ENCODE measurements at places on chromosomes 1 and 21.

DNA sequence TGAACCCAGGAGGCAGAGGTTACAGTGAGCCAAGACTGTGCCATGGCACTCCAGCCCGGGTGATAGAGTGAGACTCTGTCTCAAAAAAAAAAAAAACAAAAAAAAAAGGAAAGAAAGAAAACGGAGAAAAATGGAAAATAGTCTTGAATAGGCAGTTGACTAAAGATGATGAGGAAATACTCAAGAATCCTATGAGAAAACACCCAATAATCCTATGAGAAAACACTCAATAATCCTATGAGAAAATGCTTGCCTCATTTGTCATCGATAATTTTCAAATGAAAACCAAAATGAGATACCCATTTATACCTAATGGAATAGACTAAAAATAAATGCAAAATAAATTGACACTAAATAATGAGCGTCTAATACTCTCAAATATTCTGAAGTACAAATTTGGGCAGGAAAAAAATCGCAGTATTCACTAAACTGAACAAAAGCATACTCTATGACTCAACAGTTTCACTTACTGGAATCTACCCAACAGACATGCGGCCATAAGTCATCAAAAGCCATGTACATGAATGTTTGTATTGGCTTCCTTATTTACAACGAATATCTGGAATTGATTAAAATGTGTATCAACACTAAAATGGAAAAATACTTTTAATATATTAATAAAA lies 733.9 kb upstream of the CHRM3 start:
- DNase-seq = no peak

- DNase-seq = no peak
Measured at GRCh38 chr1:48005253-48006117, 8.3 kb upstream of the TRABD2B start.

- DNase-seq = no peak
Measured at GRCh38 chr21:43881283-43881682, 16.3 kb downstream of the AGPAT3 start.

- DNase-seq = no peak
Measured at GRCh38 chr1:154326546-154327465, 1.5 kb downstream of the ATP8B2 start.

DNA sequence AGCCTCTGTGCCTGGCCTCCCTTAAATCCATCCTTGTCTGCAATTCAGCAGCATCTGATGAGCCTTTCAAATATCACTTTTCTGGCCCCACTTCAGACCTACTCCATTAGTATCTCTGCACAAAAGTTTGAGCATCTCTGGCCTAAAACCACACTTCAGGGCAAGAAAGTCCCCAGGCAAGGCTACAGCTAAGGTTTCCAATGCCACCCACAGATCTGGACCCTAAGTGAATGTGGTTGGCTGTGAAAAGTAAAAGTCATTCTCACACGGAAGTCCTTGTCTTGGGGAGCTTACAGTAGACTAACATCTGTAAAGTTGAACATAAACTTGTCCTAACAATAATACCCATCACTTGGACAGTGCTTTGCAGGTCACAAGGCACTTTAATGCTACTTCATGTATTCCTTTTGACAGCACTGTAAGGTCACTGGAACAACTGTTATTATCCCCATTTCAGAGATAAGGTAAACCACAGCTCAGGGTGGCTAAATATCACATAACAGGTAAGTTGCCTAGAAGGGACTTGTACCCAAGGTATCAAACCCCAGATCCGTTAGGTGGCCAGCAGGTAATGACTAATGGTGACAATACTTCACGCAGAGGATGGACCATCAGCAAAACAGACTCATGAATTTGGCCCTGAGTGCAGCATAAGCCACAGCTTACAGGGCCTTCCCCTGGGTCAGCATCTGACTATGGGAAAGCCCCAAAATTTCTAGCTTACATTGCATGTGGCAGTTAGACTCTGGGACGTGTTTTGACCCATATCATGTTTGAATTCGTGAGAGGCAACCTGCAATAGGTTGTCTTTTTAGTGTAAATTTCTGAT lies 356.0 kb downstream of the HHAT start:
- DNase-seq = no peak

DNA sequence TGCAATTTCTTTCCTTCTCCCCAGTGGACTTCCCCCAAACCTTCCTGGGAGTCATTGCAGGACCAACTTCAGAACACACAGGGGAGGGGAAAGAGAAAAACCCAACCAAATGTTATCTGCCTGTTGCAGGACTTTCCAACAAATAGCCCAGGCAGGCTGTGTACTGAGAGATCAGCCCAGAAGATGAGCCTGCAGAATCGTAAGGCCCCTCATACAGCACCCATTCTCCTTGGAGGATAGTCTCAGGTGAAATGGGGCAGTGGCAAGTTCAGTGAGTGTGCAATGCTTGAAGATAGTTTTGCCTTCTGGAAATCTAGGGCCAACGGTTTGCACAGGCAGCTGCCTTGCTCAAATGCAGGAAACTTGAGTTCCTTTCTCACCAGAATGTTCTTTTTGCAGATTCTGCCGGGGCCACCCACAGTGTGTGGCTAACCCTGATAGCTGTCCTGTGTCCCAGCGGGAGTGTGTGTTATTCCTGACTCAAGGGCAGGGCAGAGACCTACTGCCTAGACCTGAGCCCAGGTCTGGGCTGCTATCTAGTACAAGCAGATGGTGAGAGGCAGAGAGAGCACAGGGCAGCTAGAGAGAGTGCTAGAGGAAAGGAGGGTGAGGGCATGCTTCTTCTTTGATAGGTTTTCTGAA lies 48.8 kb downstream of the GADD45A start:
- no peak for DNase-seq

GRCh38 chr1:117556341-117556740 lies 49.5 kb upstream of the TENT5C start:
- DNase-seq = no peak

DNA sequence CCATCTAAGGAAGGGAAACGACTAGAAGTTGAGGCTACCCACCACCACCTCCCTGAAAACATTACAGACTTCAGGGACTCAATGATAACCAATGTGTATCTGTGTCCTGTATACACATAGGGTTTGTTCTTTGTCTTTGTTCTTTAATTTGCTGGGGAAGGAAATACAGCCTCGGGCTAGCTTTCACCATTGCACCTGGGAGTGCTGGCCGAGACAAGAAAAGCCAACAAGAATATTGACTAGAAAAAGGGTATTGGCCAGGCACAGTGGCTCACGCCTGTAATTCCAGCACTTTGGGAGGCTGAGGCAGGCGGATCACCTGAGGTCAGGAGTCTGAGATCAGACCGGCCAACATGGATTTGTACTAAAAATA lies 50.4 kb downstream of the MDM4 start:
- DNase-seq = no peak

GRCh38 chr1:58720680-58721079 lies 20.8 kb upstream of the MYSM1 start:
- DNase-seq = no peak

DNA sequence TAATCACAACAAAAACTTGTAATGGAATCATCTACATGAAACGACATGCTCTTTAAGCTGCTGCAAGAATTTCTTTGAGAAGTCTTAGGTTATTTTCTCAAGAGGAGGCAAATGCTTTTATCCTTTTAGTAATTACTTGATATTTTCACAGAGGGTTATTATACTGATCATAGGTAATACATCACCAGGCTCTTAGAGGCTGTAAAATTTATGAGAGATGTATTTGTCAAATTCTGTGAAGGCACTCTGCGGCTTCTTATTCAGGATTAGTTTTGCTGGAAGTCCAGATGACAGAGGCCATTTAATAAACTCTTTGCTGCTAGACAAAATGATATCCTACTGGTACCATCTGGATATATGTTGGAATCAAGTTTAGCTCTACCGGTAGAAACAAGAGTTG lies 624.3 kb upstream of the BRINP3 start:
- DNase-seq = no peak

GRCh38 chr1:14718476-14718875 lies 120.0 kb downstream of the KAZN start:
- DNase-seq = no peak

- DNase-seq = no peak
Measured at GRCh38 chr1:44390277-44390676, 14.8 kb upstream of the RNF220 start.

GRCh38 chr1:226945106-226945857 lies 5.2 kb downstream of the COQ8A start:
- DNase-seq = peak; percentile 81

DNA sequence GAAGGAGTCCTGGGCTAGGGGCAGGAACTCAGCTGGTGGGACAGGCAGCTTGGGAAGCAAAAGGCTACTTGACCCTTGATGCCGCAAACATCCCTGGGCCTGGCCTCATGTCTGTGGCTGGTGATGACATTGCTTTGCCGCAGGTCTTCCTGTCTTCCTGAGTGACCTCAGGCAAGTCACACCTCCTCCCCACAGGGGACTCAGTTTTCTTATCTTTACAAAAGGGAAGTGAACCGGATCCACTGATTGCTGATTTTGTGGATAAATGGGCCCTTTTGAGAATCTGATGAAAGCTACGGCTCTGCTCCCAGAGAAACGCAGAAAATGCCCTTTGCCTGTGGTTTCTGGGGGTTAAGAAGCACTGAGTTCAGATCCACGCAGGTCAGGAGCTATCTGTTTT lies 20.7 kb downstream of the PLOD1 start:
- DNase-seq = no peak

DNA sequence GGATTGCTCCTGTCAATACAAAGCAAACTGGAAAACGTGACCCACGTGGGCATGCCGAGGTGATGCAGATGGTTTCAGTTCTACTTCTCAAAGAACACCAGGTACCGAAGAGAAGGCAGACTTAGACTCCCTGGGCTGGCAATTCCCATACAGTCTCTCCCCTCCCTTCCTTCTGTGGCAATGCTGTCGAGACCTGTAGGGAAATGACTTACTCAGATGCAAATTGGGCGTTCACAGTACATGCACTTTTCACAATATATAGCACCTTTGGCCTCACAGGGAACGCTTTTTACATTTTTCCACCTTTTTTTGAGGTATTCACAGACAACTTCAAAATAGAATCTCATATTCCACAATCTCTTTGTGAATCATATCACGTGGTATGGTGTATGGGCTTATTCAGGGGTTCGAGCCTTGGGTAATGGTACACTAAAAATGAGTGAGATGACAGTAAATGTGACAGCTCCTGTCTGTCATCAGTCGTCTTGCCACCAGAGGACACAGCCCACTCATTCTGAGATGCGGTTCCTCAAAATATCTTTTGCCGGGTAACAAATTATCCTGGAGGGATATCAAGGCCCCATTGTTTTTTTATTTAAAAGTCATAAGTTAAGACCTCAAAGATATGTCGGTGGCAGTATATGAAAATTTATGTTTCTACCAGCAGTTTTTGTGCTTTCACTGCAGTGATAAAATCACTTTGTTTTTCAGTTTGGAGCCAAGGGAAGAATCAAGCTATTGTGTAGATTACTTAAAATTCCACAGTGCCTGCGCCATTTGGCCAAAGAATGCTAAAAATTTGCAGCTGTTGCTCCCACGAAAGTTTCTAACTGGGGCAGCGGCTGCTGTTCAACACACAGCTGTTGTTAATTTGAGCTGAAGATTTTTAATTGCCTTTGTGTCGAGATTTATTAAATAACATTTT lies 168.4 kb downstream of the ZZZ3 start:
- no peak for DNase-seq

DNA sequence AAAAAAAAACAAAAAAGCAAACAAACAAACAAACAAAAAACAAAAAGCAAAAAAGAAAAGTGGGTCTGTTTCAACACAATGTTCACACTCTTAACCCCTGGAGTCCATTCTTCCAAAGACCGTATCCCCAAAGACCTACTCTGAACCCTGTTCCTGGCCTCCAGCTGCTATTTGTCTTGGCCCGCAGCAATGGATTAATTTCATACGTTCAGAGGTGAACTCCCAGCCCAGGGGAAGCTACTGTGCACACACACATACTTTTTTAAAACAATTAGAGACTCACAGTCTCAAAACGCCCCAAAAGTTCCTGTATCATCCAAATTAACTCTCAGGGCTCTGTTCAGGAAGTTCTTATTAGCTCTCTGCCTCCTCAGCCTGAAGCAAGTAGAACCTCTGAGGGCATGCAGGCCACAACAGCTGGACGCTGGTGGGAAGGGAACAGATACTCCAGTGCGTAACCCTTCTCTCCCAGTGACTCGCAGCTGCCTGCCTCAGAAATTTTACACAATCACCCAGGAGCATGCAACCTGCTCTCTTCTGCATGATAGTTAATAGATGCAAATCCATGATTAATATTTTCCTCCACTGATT lies 395.4 kb downstream of the RRAGC start:
- DNase-seq = no peak

GRCh38 chr1:62308606-62309005 lies 10.6 kb downstream of the KANK4 start:
- DNase-seq = no peak

GRCh38 chr1:95233319-95233736 lies 682 bp upstream of the RWDD3 start:
- DNase-seq = no peak

DNA sequence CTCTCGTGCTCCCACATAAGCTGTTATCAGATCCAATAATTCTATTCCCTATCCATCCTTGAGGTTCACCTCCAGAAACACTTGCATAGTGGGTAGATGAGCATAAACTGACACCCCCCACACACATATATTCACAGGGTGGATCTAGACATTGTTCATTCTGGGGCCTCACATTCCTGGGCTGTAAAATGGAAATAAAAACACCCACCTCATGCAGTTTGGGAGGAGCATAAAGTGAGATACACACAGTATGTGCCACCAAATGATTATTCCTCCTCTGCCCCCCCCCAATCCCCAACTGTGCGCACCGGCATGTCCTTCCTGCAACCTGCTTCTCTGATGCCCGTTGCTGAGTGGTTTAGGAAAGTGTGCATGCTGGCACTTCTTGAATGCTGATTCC lies 17.9 kb downstream of the PRDM15 start:
- no peak for DNase-seq

DNA sequence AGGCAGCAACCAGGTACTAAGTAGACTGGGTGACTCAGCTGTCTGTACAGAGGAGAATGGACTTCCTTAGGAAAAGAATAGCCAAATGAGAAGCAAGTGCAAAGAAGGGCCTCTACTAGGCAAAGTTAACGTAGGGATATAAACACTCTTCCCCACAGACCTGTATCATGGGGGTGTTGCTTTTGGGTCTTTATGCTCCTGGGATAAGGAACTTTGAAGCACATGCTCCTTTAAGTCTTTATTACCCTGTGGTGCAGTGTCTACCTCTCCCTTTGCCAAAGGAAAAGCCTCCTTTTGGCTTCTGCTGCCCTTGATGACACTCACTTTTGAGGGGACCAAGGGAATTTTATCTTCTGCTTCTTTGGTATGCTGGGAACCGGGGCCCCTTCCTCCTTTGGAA lies 5.0 kb downstream of the RFX5 start:
- no peak for DNase-seq

DNA sequence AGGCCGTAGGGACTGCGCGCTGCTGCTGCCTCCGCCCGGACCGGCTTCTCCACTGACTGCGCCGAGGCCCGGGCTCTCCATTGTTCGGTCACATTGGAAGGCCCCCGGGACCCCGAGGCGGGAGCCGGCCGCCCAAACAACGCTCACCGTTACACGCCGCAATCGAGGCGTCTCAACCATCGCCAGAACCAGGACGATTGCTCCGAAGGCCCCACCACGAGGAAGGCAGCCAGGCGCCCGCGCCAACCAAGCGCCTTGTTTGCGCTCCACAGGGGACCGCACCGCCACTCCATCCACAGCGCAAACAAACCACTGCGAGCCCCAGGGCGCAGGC lies 595 bp downstream of the GLUL start:
- DNase-seq = peak; percentile 76
